Activated CD8-positive, alpha-beta memory T cell treated with anti-CD3 and anti-CD28 coated beads, Interleukin-2, amount 10 ng/mL, durations not matched to agents 7 days and 5 days (primary cell): ENCODE measurements at places on chromosomes 5 and 9.

- no peak for DNase-seq
Measured at GRCh38 chr5:30001826-30002225, 1191.7 kb upstream of the CDH6 start.

GRCh38 chr9:16277471-16277960 lies 593.0 kb downstream of the BNC2 start:
- DNase-seq = no peak

GRCh38 chr5:71809446-71809845 lies 90.4 kb downstream of the CARTPT start:
- DNase-seq = no peak

DNA sequence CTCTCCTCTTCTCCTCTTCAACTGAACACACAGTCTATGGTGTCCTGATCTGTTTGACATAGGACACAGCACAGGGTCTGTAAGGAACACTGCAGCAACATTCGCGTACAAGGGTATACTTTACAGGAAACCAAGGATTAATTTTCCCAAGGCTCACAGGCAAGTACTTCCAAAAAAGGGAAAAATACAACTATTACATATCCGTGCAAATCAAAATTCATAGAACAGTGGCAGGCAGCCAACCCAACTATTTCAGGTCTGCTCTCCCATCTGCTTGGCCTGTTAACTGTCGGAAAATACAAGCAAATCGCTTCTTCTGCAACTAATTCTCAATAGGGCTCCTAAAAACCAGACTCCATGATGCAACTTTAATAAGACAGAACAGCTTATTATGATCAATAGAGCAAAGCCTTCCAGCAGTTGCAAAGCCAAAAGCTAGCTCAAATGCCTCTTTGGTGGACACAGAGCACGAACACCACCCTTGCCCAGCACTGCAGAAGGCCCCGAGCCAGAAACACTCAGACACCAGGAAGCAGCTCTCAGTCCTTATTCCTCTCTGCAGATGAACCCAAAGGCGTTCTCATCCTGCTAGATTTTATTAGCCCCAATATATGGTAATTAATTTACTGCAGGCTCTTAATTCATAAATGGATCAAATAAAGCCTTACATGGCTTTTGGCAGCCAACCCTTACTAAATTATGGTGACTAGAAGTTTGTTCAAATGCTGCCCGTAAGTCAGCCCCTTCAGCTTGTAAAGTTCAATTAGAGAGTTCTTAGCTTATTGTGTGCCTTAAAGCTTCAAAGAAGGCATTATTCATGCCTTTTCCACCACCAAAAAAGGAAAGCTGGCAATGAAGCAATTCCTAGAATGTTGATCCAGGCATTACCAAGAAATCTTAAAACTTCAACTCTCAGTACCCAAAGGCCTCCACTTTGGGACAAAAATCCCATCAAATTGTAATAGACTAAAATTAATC lies 68.8 kb downstream of the ZNF608 start:
- DNase-seq = no peak

DNA sequence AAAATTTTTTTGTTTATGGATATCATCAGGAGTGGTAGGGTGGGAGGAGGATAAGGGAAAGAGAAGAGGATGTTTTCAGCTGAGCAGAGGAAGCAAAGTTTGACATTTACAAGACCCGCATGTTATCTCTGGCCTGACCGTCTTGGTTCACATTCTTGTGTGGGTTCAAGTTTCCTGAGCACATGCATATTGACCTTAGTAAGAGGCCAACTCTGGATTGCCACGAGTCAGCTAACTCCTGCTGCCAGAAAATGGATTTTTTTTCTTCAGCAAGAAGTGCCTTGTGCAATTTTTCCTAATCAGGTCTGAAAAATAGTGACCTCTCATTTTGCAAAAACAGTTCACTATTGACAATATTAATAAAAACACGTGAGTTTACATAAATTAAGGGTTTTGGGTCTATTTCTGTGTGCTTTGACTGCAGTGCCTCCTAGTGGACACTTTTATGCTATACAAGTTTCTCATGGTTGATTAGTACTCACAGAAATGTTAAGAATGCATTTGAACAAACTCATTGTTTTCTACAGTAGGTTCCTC lies 27.1 kb upstream of the BASP1 start:
- no peak for DNase-seq

DNA sequence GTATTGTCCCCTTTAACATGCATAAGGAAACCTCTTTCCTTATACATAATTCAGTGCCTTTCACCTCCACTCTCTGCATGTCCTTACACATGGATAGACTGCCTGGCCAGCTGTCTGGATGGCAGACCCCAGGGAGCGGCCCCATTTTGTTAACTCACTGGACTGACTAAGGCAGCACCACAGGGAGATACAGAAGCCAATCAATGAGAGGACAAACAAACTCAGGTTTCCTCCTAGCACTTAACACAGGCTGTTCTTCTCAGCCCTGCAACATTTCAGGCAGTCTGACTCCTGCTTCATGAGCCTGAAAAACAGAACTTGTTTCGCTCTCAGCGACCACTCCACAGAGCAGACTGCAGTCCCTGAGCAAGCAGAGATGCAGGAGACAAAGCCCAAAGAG lies 135.4 kb upstream of the RASEF start:
- DNase-seq = no peak
